ENCODE measurements at places on chromosomes 4 and X. TPM values are rescaled to one million over a fixed set of nuclear protein-coding genes. Genes with fewer than 3 reads are reported as not detected.

Gene MAGEE2
- total RNA-seq: not detected

Gene MAPK10
- 10.2 TPM for total RNA-seq

Gene ARHGEF38
- not detected for total RNA-seq

Gene GAGE2A
- not detected for total RNA-seq

Gene JAKMIP1
- total RNA-seq: not detected

Gene MAGEA2
- total RNA-seq: not detected

Gene SCRG1
- 0.35 TPM for total RNA-seq

Gene ERVMER34-1
- total RNA-seq: not detected

Gene GK2
- total RNA-seq: not detected

Gene SPP1
- 0.15 TPM for total RNA-seq

Gene RAB9B
- total RNA-seq: 0.94 TPM

Gene AADAT
- total RNA-seq: 2.3 TPM

Gene PHOX2B
- total RNA-seq: not detected

Gene DNAAF6
- not detected for total RNA-seq

Gene TMEM156
- not detected for total RNA-seq

Gene NEXMIF
- under 0.01 TPM for total RNA-seq

Gene NOA1
- total RNA-seq: 14.3 TPM

Gene CAPN6
- total RNA-seq: not detected

Gene KLKB1
- total RNA-seq: not detected

Gene RAB40A
- total RNA-seq: not detected
